ENCODE measurements at places on chromosomes 5 and 9. TPM values are rescaled to one million over a fixed set of nuclear protein-coding genes. Genes with fewer than 3 reads are reported as not detected.

The SHB gene
- 0.14 TPM for total RNA-seq

DNA sequence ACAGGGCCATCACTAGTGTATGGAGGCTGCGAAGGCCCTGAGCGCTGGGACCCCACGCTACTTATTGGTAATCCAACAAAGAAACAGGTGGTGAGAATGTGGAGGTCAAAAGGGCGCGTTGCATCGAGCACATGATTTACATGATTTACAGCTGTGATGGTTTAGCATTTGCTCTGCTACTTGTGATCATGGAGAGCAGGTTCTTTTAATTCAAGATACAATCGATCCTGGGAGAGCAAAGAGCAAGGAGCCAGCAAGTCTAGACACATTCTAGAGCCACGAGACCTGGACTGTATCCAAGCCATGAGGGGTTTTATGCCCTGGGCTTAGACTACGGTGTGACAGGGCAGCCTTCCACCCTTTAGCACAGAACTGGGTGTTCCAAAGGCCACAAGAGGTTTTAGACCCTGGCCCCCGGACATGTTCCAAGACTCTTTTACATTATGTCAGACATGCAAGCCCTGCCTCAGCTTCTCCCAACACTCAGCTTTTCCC is 47.0 kb upstream of the CLK4 start:
- no peaks in the 10 kb centered on the region for H3K4me1 ChIP-seq
- H3K27ac ChIP-seq: no peak overlapping the region
- H3K27me3 ChIP-seq: peaks cover 34% of the 10 kb centered on the region
- DNase-seq: no peak

The SH3RF2 gene
- 0.50 TPM for total RNA-seq

- H3K27me3 ChIP-seq: no peaks in the 10 kb centered on the region
- H3K4me1 ChIP-seq: no peaks in the 10 kb centered on the region
- H3K4me3 ChIP-seq: no peak overlapping the region
- peaks cover 6% of the 10 kb centered on the region for H3K36me3 ChIP-seq
- no peak overlapping the region for H3K27ac ChIP-seq
These were observed 132.8 kb downstream of the OR2K2 start for GRCh38 chr9:111197256-111197655.

DNA sequence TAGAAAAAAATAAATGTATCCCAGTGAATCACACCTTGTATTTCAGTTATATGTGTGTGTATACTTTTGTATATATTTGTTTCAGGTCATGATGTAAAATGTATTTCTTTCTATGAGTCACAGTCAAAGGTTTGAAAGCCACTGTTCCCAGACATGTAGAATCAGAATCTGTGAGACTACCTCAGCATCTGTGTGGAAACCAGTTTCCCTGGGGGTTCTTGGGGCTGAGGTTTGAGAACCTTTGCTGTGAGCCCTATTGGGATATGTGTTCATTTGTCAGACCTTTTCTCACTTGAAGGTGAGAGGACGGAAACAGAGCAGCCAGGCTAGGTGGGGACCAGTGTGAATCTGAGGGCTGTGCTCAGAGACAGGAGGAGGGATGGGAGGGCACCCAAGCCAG is 78.7 kb upstream of the SAP30L start:
- H3K27ac ChIP-seq: no peak overlapping the region
- no peaks in the 10 kb centered on the region for H3K27me3 ChIP-seq
- H3K4me1 ChIP-seq: peaks cover 21% of the 10 kb centered on the region
- no peak for DNase-seq

The IL17B gene
- not detected for total RNA-seq

DNA sequence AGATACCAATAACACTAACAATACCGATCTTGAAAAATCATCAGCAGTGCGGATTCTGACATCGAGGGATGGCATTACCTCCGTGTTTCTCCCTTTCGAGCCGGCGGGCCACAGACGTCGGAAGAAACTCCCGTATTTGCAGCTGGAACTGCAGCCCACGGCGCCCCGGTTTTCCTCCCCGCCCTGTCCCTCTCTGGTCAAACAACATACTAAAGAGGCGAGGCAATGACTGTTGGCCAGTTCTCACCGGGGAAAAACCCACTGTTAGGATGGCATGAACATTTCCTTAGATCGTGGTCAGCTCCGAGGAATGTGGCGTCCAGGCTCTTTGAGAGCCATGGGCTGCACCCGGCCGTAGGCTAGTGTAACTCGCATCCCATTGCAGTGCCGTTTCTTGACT is 32.8 kb downstream of the OLFM1 start:
- no peak overlapping the region for H3K4me3 ChIP-seq
- DNase-seq: no peak
- H3K4me1 ChIP-seq: no peaks in the 10 kb centered on the region
- no peaks in the 10 kb centered on the region for H3K36me3 ChIP-seq
- H3K27me3 ChIP-seq: no peaks in the 10 kb centered on the region

The ABLIM3 gene
- not detected for total RNA-seq

DNA sequence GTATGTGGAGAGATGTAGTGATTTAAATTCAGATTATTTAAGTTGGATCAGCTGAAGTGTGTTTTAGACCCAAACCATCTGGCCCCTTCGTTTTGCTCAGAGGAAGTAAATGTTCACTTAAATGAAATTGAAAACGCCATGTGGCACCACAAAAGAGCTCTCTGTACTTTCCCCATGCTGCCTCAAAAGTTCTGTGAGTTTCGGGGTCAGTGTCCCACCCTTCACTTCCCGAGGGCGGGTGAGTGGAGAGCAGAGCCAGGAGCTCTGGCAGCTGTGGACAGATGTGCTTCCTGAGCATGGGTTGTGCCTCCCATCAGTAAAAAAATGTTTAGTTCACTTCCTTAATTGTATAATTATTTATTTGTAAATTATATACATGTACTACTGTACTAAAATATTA is 48.4 kb downstream of the PSD2 start:
- DNase-seq: peak; percentile 34
- no peak overlapping the region for H3K27ac ChIP-seq
- H3K4me1 ChIP-seq: peaks cover 13% of the 10 kb centered on the region
- no peaks in the 10 kb centered on the region for H3K36me3 ChIP-seq

DNA sequence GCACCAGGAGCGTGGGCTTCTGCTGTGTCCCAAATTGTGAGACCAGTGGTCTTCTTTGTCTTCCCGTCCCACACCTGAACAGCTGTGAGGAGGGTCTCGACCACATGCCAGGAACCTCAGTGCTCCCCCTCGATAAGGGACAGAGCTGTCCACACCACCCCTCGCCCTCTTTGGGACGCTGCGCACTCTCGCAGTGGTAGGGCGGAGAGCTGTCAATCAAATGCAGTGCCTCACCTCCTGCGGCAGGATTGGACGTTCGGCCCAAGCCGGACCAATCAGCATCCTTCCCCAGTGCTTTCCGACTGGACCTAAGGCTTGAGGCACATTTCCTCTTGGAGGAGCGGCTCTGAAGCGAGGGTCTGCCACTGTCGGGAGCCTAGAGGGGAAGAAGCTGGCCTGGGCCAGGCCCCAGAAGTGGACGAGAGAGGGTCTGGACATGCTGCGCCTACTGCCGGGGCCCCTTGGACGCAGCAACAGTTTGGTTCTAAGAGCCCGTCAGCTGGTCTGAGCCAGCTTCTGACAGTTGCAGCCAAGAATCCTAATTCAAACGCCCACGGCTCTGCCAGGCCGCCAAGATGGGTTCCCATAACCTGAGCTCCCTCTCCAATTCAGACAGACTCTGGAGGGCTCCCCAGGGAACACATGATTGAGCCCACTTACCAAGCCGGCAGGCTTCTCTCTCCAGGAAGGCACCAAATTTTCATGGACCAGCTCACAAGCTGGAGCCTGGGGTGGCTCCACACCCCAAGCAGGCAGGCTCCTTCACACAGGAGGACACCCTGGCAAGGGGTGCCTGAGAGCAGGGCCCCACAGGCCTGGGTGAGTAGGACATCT is 28.1 kb upstream of the ADAMTS2 start:
- H3K4me1 ChIP-seq: no peaks in the 10 kb centered on the region
- H3K36me3 ChIP-seq: no peaks in the 10 kb centered on the region
- no peaks in the 10 kb centered on the region for H3K27me3 ChIP-seq
- H3K27ac ChIP-seq: no peak overlapping the region

- H3K36me3 ChIP-seq: no peaks in the 10 kb centered on the region
- no peak overlapping the region for H3K4me3 ChIP-seq
- DNase-seq: no peak
These were observed 35.8 kb upstream of the CDH6 start for GRCh38 chr5:31157720-31158119.

- H3K4me1 ChIP-seq: no peaks in the 10 kb centered on the region
- H3K4me3 ChIP-seq: no peak within 1 kb of the TSS
- no peaks in the 10 kb centered on the region for H3K36me3 ChIP-seq
- H3K27ac ChIP-seq: no peak within 1 kb of the TSS
- peaks cover 73% of the 10 kb centered on the region for H3K27me3 ChIP-seq
These were observed at the start of gene MEGF10 for GRCh38 chr5:127290019-127290945. MEGF10 (plus strand) TSS chr5:127290796; CDS start chr5:127331309, 40,513 bp downstream.

The CDH9 gene
- not detected for total RNA-seq

The COL23A1 gene
- total RNA-seq: 0.17 TPM

GRCh38 chr5:23208959-23209431 is 298.4 kb upstream of the PRDM9 start:
- H3K27ac ChIP-seq: no peak overlapping the region
- no peak for DNase-seq
- H3K4me1 ChIP-seq: no peaks in the 10 kb centered on the region

The HTR4 gene
- not detected for total RNA-seq

GRCh38 chr5:166430491-166431319 is 1860.7 kb upstream of the WWC1 start:
- H3K27me3 ChIP-seq: no peaks in the 10 kb centered on the region
- H3K36me3 ChIP-seq: peaks cover 10% of the 10 kb centered on the region
- DNase-seq: no peak
- no peak overlapping the region for H3K27ac ChIP-seq

- H3K27ac ChIP-seq: no peak overlapping the region
- no peaks in the 10 kb centered on the region for H3K36me3 ChIP-seq
- H3K4me3 ChIP-seq: no peak overlapping the region
These were observed 119.6 kb upstream of the COL5A1 start for GRCh38 chr9:134521817-134522501.

The IL33 gene
- total RNA-seq: not detected

The GPX8 gene
- total RNA-seq: not detected
